ENCODE measurements at places on chromosomes 5 and 9.

DNA sequence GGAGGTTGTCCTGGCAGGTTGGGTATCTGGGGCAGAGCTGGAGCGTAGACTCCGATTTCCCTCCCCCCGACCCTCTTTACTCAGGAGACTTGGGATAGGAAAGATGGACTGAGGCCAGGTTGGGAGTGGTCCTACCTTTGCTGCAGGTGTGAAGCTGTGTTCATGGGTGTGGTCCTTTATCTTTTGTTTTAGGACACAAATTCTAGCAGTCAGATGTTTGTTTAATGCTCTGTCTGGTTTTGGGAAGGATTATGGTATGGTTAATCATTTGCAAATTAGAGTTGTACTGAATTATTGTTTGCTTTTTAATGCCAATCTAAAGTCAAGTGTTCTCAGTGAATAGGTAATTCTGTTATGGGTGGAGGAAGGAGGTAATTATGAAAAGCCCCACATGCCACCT is 14.1 kb upstream of the FAM120AOS start:
- peak; percentile 35 for DNase-seq

DNA sequence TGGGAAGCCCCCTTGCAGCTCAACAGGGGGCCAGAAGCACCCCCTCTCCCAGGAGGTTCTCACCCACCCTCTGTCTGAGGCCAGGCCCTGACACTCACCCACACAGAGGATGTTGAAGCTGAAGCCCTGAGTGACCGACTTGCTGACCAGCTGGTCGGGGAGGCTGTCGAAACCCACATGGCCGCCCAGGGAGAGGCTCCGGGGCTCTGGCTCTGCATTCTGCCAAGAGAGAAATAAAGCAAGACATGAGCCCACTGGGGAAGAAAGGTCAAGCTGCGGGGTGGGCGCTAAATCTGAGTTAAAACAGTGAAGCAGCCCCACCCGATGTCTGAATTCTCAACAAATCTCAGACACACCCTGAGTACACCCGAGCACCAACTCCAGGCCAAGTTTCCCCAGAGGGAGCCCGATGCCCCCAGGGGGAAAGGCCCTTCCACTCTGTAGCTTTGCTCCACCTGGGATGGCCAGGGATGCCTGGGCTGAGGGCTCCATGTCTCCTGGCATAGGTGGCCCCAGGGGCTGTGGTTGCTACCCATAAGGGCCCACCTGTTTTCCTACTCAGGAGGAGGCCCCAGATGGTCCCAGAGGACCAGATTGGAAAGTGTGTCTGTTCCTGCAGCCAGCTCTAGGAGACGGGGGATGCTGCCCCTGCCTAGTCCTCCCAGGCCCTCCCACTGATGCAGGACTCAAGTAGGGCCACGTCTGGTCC is 11.6 kb downstream of the SEPTIN8 start:
- DNase-seq = no peak

DNA sequence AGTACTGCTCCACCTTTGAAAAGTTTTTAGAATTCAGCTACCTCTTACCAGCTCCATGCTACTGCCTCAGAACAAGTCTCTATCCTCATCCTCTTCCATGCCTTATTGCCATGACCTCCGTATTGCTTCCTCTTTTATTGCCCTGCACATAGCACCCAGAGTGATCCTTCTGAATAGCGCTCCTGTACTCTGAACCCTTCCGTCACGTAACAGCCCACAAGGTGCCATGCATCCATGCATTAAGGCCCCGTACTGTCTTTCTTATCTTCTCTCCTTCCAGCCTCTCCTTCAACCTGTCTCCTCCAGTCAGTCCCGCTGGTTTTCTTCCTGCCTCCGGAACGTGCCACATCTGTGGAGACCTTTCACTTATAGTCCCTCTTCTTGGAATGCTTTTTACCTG is 273.3 kb upstream of the SEMA6A start:
- DNase-seq = no peak

DNA sequence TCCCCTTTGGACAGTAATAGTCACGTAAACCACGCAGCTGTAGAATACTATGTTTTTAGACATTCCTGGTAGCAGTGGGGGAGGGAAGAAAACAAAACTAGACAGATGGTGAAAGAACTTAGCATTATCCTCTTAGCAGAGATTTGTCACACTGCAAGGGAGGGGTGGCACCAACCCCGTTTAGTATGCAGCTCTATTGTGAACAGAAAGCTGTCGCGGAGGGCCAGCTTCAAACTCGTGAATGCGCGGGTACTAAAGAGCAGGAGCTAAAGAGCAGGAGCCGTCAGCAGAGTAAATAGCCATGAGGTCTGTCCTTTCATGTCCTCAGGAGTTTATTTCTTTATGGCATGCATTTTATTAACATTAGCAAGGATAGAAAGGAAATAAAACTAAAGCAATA is 141.9 kb upstream of the SLC12A2 start:
- peak; percentile 37 for DNase-seq

- no peak for DNase-seq
Observed at GRCh38 chr5:98076501-98076900, 697.0 kb upstream of the RGMB start.

DNA sequence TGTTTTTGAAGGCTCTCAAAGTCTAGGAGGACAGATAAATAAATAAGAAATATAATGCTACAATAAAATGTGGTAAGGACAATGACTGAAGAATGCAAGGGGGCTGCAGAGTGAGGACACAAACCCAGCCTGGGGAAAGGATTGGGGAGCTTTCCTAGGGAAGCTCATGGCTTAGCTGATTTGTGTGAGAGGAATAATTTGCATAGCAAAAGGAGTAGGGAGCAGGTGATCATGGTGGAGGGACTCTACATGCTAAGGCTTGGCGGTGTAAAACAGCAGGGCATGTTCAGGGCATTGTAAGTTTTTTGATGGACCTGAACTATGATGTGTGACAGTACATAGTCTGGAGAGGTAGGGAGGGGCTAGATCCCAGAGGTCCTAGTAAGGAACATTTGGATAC is 49.5 kb upstream of the CLINT1 start:
- no peak for DNase-seq

GRCh38 chr5:93677359-93677891 is 64.0 kb downstream of the POU5F2 start:
- peak; percentile 96 for DNase-seq

GRCh38 chr5:60497706-60498500 is 202.1 kb downstream of the DEPDC1B start:
- DNase-seq = no peak
